ENCODE measurements at places on chromosomes 4 and X.

GRCh38 chr4:48518143-48518542 is 28.1 kb downstream of the ZAR1 start:
- DNase-seq: no peak

GRCh38 chr4:33104273-33104672 is 2384.1 kb downstream of the PCDH7 start:
- no peak for DNase-seq

GRCh38 chr4:130249002-130249401 is 1153.0 kb downstream of the C4orf33 start:
- no peak for DNase-seq

- no peak for DNase-seq
Observed at GRCh38 chr4:1172971-1173757, 781 bp upstream of the SPON2 start.

DNA sequence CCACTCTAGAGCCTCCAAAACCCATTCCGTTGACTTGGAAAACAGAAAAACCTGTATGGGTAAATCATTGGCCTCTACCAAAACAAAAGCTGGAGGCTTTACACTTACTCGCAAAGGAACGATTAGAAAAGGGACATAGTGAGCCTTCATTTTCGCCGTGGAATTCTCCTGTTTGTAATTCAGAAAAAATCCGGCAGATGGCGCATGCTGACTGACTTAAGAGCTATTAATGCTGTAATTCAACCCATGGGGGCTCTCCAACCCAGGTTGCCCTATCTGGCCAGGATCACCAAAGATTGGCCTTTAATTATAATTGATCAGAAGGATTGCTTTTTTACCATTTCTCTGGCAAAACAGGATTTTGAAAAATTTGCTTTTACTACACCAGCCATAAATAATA is 60.8 kb downstream of the ZNF732 start:
- peak; percentile 42 for DNase-seq

DNA sequence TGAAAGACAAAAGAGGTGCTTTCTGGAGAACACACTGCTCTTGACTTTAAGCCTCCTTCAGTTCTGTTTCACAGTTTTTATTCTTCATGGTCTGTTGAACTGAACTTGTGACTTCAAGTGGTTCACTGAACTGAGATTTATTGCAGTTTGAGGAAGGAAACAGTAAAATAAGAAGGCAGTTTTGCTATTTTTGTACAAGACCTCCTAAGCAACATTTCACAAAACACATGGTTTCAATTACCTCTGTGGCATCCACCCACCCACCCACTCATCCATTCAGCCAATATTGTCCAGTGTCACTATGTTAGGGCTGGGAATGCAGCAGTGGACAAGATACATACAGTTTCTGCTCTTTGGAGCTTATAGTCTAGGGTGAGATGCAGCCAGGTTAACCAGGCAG is 131.3 kb downstream of the IL1RAPL2 start:
- DNase-seq: no peak

DNA sequence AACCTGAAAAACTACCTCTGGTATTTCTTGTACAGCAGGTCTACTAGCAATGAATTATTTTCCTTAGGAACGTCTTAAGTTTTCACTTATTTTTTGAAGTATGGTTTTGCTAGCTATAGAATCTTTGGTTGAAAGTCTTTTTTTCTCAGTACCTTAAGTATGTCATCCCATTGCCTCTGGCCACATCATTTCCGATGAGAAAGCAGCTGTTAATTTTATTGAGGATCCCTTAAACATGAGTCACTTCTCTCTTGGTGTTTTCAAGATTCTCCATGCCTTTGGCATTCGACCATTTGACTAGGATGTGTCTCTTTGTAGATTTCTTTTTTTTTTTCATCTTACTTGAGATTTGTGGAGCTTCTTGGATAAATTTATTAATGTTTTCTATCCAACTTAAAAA is 803.8 kb upstream of the AMOT start:
- no peak for DNase-seq

DNA sequence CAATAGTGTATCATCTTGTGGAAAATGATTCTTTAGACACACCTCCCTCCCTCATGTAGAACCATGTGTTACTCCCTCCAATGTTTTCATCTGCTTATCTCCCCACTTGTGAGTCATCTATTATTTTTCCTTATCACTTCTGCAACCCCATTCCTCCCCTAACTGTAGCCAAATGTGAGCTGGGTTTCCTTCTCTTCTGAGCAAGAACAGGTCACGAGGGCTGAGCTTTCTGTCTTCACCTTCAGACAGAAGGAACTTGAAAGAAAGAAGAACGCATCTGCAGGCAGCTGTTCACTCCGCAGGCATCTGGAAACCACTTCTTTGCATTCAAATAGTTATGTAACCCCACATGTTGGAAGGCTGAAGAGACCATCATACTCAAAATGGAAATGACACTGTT is 1.8 kb downstream of the PPP1R2C start:
- DNase-seq: no peak

- no peak for DNase-seq
Observed at GRCh38 chrX:118370921-118371624, 25.2 kb downstream of the WDR44 start.

DNA sequence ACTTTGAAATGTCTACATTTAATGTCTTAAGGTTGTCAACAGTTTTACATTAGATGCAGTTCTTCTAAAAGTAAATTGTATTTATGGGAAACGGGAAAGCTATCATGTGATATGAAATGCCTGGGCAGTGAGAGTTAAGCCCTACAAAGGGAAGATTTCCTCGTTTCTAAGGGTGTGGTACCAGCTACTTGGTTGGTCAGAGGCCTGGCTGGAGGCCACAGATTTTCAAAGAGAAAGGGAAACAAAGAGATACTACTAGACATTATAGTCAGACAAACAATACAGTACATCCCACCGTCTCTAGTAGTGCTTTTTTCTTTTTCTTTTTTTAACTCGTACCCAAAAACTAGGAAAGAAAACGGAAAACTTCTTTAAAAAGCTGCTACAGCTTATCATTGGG is 467.8 kb downstream of the PCDH7 start:
- no peak for DNase-seq

GRCh38 chr4:8846826-8847225 is 24.8 kb downstream of the HMX1 start:
- no peak for DNase-seq

DNA sequence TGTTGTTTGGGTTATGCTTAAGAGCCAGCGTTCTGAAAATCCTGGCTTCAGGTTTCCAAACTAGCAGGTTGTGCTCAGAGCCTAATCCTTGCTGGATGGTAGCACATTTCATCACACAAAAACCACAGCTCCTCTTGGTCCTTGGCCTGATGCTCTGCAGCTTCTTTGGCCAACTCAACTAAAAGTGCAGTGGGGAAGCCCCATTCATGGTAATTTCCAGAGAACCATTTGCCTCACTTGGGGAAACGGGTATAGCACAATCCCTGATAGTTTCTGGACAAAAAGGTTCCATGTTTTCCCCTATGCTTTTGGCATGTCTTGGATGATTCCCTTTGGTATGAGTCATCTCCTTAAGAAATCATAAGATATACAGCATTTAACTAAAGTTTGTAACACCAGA is 78.7 kb downstream of the SYNPO2 start:
- no peak for DNase-seq

DNA sequence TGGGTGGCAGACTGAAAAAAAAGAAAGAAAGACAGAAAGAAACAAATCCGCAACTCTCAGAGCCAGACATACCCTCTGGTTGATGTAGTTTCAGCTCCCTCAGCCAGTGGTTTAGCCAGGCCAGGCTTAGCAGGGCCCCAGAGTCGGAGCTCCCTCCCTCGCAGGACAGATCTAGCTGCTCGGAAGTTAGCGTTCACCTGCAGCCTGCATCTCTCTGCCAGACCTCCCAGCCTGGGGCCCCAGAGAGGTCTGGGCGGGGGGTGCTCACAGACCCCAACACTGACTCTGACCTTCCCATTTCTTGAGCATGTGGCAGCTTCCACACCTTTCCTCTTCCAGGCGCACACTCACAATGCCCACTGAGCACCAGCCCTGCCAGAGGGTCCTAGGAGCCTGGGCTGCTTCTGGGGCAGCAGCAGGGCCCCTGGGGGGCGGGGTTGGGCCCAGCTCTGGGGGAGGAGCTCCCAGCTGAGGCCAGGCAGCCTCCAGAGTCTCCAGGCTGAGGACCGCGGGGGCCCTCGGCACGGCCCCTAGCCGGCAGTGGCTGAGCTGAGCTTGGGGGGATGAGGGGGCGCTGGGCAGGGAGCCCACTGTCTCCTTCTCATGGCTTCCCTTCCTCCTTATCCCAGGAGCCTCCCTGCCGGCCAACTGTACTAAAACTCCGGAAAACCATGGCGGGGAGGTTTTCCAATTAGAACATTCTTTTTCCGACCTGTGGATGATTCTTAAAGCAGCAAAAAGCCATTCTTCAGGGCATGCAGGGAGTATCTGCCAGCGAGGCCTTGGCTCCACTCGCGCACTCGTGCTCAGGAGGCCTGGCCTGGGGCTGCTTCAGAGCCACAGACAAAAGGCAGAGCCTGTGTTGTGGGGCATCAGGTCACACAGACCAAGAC is 4.6 kb upstream of the ZNF185 start:
- no peak for DNase-seq

- no peak for DNase-seq
Observed at GRCh38 chr4:138451276-138451663, 209.1 kb upstream of the SLC7A11 start.

- no peak for DNase-seq
Observed at GRCh38 chr4:176435901-176436292, 116.1 kb downstream of the SPCS3 start.

DNA sequence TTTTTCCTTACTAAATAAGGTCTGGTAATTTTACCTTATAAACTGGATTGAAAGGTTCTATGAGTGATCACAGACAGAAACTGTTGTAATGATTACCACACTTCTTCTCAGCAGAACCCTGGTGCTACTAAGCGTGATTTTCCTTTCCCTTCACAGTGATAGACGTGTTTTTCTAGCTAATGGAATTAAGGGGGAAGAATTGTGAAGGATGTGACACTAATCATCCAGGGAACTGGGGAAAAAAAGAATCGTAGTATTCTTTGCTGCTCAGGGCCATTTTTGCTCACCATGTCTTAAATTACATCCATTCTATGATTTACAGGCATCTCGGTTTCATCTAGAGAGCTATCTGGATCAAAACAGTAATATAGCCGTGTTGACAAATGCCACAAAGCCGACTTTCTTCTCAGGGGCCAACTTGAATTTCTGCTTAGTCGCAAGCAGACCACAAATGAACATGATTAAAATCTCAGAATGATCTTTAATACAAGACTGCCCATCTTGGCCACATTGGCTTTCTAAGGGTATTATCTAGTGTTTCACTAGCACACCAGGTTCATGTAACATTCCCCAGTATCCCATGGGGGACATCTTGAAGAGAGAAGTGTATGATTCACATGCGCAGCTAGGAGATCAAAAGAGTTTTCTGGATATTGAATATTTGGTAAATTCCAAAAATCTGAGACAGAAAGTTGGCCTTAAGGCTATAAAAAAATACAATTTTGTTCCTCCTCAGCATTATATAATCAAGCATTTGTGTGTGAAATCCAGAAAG is 154.0 kb downstream of the UGT8 start:
- no peak for DNase-seq

DNA sequence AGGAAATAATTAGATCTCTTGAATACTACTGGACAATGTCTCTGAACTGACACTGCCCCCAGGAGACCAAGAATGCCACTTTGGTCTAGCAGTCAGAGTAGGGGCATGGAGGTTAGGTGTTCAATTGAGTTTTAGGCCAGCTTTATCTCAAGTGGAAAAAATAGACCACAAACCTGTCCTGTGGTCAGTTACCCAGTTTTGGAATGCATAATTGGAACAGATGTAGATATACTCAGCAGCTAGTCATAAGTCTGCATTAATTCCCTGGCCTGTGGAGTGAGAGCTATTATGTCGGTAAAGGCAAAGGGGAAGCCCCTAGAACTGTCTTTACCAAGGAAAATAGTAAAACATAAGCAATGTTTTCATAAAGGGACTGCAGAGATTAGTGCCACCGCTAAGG is 587.7 kb downstream of the GLUD2 start:
- DNase-seq: no peak

- peak; percentile 60 for DNase-seq
Observed at GRCh38 chrX:2627272-2627867, 63.7 kb upstream of the CD99 start.

DNA sequence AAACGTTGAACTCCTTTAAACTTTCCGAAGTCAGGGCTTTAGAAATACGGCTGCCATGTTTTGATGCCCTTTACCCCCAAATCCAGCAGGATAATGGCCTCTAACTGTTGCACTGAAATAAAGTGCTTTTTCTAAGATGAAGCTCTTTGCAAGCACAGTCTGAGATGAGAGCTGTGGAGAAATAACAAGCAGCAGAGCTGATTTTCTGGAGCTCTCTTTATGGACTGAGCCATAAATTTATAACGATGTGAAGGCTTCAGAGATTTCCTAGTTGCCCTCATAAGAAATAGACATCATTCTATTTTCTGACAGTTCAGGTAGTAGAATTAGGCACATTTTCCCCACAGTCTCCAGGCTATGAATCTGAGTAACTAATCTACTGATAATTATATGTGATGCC is 567.3 kb downstream of the PDHA2 start:
- DNase-seq: no peak

DNA sequence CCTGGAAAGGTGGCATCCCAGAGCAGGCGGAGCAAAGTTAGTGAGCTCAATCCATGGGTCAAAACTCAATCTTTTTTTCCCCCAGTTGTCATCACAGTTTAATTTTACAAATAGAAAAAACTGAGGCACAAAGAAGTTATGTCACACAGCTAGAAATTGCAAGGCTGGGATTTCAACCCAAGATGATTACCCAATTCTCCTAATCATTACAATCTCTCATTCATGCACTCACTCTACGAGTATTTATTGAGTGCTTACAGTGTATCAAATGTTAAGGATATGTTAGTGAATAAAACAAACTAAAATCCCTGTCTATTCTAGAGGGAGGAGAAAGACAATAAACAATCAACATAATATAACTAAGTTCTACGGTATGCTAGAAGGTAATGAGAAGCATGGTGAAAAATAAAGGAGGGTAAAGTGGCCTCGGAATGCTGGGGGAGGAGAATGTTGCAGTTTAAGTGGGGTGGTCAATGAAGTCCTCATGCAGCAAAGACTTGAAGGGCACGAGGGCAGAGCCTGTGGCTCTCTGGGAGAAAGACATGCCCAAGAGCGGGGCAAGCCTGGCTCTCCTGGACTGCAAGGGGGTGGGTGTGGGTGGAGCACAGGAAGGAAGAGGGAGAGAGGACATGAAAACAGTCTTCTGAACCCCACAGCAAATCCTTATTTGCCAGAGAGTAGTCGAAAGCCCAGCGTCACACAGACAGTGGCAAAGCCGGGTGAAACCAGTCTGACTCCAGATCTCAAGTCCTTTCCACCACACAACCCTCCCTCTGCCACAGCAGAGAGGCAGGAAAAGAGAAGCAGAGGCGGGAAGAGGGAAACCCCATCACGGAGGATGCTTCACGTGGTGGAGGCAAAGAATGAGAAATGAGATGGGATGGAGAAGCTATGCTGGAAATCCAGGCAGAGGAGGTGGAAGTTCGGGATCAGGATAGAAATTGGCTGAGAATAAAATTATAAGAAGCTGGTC is 48.3 kb downstream of the RAB33B start:
- DNase-seq: no peak

GRCh38 chrX:118631586-118631985 is 95.8 kb upstream of the IL13RA1 start:
- no peak for DNase-seq

Measured in activated CD4-positive, alpha-beta T cell treated with anti-CD3 and anti-CD28 coated beads, Interleukin-10, Interleukin-2, amounts not matched to agents 100 ng/mL and 50 ng/mL, durations not matched to agents 16 hours and 8 hours (primary cell).